ENCODE measurements at places on chromosomes 4 and X.

DNA sequence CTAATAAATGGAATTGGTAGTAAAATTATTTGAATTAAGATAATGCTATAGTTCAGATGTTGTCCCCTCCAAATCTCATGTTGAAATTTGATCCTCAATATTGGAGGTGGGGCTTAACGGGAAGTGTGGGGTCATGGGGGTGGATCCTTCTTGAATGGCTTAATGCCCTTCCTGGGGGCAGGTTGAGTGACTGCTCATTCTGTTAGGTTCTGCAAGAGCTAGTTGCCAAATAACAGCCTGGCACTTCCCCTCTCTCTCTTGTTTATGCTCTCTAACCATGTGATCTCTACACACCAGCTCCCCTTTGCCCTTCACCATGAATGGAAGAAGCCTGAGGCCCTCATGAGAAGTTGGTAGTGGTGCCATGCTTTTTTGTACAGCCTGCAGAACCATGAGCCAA is 724.8 kb upstream of the FTHL17 start:
- no peak for DNase-seq

GRCh38 chr4:168480931-168481611 is 779 bp upstream of the DDX60L start:
- DNase-seq, result peak; percentile 65

- no peak for DNase-seq
Measured at GRCh38 chrX:11580789-11581188, 84.9 kb downstream of the ARHGAP6 start.

GRCh38 chrX:36336751-36337150 is 417.2 kb downstream of the CFAP47 start:
- no peak for DNase-seq

DNA sequence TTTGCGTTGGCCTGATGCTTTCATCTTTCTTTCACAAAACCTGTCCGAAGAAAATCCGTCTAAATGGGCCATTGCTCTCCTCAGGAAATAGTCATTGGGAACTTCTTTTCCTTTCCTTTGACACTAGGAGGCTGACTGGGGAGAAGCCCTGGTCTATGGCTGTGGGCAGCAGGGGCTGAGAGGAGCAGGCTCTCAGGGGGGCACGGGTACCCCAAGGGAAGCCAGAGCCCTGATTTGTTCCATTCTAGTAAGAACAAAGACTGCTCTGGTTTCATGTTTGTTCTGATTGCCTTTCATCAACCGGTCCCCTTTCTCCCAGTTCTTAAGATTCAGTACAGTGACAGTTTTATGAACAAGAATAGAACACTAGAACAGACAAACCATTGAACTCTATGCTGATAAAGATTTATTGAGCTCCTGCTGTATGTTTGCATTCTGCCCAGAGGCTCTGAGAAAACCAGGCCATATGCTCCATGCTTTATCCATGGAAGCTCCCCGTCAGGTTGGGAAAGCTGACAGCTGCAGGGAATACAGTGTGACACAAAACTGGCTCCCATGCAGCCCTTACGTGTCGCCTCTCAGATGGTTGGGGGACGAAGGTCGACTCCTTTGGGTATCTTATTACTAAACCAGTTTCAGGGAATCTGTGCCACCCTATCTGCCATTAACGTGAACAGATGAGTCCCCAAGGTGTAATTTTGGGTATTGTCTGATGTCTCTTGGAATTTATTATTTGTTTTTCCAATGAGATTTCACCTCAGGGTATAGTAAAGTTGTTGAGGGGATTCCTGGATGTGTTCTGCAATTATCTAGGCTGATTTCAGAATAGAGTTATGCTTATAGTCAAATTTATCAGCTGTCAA is 72.4 kb upstream of the MSANTD1 start:
- DNase-seq, result no peak

- no peak for DNase-seq
Measured at GRCh38 chrX:81304563-81304962, 102.7 kb downstream of the SH3BGRL start.

- no peak for DNase-seq
Measured at GRCh38 chrX:47563801-47564315, 2.9 kb downstream of the ARAF start.

DNA sequence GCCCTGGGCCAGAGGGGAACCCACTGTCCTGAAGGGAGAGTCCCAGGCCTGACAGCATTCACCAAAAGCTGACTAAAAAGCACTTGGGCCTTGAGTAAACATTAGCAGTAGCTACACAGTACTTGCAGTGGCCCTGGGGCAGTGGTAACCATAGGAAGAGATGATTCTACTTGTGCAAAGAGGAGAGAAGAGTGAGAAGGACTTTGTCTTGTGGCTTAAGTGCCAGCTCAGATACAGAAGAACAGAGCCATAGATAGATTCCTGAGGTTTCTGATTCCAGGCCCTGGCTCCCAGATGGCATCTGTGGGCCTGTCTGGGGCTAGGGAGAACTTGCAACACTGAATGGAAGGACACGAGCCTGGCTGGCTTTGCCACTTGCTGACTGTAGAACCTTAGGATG is 100.5 kb downstream of the PTCHD1 start:
- no peak for DNase-seq

DNA sequence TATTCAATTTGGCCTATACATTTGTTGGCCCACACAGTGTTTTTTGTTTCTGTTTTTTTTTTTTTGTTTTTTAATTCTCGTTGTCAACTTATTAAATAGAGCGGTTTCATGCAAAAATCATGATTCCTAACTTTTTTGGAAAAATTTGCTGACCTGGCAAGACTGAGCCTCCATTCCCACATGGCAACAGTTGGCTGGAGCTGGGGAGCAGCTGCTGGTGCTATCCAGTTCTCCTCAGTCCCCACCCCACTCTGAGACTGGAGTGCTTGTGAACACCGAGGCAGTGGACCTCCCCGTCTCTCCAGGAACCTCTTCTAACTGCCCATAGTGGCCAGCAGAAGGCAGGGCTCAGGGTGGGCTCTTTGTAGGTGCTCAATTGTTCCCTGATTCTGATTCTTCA is 95.7 kb upstream of the OTUD4 start:
- no peak for DNase-seq

DNA sequence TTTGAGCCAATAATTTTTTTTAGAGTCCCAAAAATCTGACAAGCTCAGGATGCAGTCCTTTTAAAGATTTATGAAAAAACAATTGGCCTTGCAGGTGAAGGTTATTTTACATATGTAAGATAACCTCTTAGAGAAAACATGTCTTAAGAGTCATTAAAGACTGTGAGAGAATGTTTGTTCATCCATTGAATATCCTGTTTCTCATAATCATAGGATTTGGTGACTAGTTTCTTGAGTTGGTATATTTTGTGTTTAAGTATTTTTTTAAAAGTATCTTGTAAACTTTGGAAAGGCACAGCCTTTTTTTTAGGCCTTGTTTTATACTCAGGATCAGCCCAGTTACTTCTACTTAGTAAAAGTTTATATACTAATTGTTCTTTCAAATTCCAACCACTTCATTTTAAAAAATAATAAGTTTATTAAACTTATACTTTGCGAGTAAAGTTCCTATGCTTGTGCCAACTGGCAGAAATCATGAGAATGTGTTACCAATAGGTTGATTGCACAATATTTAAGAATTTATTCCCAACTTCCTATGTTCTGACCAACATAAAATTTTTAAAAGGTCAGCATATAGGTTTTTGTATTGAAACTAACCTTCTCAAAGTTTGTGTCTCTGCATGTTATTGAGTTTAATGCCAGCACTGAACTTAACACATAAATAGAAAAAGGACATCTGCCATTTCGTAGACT is 40.0 kb upstream of the ARSJ start:
- no peak for DNase-seq

GRCh38 chrX:11190745-11191510 is 79.8 kb downstream of the HCCS start:
- no peak for DNase-seq

- DNase-seq, result no peak
Measured at GRCh38 chrX:136344320-136344719, 43.6 kb downstream of the ADGRG4 start.

GRCh38 chr4:76958891-76959290 is 9.3 kb downstream of the SEPTIN11 start:
- no peak for DNase-seq

DNA sequence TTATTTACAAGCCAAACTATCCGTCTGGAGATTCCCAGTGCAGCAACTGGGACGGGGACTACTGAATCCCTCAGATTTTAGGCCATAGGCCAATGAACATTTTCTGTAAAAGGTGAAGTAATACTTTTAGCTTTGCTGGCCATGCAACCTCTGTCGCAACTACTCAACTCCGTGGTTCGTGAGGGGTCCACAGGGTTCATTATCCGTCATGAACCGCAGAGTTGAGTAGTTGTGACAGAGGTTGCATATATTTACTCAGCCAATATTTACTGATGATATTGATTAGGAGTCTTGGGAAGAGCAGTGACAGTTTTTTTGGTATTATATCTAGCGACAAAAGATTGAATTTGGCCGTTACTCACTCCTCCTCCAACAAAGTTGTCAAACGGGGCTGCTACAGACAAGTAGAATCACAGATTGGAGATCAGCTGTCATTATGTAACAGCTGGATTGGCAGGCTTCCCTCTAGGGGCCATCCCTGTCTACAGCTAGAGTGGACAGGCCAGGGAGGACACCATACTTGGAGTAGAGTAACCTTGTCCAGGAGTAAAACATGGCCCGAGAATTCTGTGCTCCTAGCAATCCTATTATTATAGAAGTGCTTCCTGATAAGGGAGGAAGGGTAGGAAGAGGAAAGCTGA is 37.2 kb upstream of the CD38 start:
- DNase-seq, result no peak

DNA sequence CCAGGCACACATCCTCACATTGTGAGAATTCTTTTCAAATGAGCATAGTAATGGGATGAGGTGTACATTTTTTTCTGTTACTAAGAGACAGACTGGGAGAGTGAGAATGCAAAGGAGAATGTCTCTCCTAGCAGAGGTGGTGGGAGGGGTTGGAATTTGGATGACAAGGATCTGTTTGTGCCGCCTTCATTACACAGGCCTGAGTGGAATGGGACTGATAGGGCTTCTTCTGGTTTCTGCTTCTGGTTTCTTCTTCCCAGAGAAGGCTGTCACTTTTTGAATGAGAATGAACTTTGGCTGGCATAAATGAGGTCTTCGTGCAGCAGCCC is 55.4 kb downstream of the C4orf51 start:
- no peak for DNase-seq

DNA sequence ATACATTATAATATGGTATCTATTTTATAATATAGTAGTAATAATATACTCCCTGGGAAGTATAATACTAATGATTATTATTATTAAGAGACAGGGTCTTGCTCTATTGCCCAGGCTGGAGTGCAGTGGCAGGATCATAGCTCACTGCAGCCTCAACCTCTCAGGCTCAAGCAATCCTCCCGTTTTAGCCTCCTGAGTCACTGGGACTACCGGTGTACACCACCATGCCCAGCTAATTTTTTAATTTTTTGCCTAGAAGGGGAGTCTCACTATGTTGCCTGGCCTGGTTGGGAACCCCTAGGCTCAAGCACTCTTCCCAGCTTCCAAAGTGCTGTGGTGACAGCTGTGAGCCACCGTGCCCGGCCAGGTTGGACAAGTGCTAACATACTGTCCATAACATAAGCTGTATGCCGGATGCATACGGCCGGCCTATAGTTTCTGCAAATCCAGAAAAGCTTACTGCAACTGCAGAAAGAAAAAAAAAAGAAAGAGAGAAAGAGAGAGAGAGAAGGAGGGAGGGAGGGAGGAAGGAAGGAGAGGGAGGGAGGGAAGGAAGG is 94.2 kb upstream of the PPP2R3B start:
- no peak for DNase-seq

GRCh38 chrX:147351644-147352043 is 537.1 kb upstream of the CXorf51A start:
- no peak for DNase-seq

GRCh38 chrX:47846040-47846439 is 9.3 kb downstream of the ZNF81 start:
- DNase-seq, result no peak

- no peak for DNase-seq
Measured at GRCh38 chr4:83251447-83251830, 33.2 kb downstream of the COQ2 start.

- DNase-seq, result no peak
Measured at GRCh38 chr4:86043755-86044592, 315.9 kb downstream of the MAPK10 start.

DNA sequence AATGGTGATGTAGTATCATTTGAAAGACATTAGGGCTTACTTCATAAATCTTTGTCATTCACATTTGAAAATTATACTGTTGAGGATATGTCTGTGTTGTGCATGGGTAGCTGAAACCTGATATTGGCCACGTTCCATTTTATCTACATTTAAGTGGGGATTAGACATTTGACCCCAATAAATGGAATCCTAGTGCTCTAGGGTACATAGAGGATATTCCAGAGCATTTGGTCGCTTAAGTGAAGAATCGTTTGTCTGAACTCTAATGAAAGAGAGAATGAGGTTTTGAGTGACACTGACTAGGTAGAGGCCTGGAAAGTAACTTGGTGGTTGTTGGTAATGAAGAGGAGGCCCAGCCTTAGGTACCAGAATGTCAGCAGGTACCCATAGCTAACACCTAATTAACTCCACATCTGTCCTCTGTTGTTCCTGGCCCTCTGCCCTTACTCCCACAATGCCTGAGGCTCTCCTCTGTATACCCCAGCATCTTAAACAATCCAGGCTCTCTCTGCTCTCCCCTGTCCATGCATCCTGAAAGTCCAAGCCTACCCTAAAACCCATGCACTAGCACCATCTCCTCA is 299.5 kb upstream of the KLF3 start:
- DNase-seq, result no peak

DNA sequence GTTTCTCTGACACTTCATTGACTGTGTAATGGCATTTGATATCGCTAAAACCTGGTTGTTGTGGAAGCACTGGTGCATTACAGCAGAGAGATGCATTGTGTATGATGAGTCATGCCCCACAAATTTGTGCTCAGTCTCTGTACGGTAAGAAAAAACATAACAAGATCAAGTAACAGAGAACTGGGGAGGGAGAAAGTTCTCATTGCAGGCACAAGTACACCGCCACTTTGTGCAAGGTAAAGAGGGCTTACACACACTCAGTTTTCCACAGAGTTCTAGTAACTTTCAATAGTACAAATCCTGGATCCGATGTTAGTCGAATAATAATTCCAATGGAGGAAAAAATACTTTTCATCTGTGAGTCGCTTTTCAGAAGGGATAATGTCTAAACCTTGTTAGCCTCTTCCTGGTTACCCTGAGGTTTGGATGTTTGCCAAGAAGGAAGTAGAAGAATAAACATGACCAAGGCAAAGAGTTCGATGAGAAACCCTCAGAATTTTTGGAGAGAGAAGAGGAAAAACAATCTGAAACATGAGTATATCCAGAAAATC is 512.5 kb upstream of the SLIT2 start:
- DNase-seq, result no peak

DNA sequence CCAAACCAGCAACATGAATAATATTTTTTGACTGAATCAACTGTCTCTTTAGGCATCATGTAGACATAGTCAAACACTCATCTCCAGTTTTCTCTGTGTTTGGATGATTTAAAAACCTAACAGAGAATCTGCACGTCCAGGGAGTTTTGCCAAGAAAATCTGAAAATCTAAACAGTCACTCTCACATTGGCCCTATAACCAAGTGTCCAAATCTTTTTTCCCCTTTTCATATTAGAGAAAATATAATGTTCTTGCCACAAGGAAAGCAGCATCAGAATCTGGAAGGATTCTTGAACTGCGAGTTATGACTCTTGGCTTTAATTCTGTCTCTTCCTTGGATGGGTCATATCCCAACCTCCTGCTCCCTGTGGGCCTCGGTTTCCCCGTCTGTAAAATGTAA is 8.8 kb upstream of the CHRDL1 start:
- no peak for DNase-seq

- peak; percentile 44 for DNase-seq
Measured at GRCh38 chrX:125202591-125203248, 117.0 kb upstream of the TEX13C start.

All from stimulated activated effector memory CD8-positive, alpha-beta T cell treated with anti-CD3 and anti-CD28 coated beads, Interleukin-12 subunit alpha, Interleukin-12 subunit beta, amount 100 ng/mL, for 72 hours (primary cell).